Fibroblast of skin of scalp (primary cell): ENCODE measurements at places on chromosomes 4 and X.

- no peak for DNase-seq
Measured at GRCh38 chr4:96380106-96380505, 540.2 kb downstream of the PDHA2 start.

- DNase-seq = no peak
Measured at GRCh38 chr4:5965225-5965624, 53.0 kb downstream of the C4orf50 start.

DNA sequence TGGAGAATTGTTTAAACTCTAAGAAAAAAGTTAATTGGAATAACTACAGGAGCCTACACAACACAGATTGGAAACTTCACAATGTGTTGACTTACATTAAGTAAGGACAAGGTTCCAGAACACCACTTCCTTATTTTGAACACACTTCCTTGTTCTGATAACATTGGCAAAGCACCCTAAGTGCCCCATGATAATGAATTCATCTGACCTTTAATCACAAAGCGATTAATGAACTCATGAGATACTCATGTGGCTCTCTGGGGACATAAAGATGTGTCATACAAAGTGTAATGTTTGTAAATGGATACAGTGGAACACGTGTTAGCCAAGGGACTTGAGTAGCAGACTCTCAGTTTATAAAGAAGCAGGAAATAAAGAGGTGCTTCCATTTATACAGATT, 69.0 kb upstream of the ATOH1 start:
- no peak for DNase-seq

- no peak for DNase-seq
Measured at GRCh38 chr4:3660086-3660927, 105.9 kb upstream of the ADRA2C start.

DNA sequence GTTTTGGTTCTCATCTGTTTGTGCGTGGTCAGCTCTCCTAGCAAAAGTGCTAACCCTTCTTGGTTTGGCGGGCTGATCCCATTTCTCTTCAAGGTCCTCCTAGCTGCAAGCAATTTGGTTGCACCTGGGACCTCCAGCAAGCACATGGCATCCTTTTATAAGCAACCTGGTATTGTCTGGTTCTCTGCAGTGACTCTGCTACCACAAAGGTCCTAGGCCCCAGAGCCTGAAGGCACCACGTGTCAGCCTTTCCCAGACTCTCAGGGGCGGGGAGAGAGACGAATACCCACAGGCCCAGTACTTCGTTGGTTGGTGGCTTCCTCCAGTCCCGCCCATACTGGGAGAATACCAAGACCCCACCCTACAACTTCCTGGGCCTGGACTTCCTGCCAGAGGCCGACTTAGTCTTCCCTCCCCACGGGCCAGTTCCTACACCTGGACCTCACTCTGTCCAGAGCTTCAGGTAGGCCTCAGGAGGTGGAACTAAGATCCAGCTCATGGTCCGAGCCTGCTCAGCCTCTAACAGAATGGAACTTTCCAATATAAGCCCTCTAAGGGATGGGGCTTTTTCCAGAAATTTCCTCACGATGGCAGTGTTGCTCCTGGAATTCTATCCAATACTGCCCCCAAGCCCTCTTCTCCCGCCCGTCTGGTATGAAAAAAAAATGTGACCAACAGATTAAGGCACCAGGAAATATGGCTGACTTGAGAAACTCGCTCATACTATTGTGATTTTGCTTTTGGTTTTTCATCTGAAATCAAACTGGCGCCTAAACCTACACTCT, 192.5 kb upstream of the STK26 start:
- DNase-seq = peak; percentile 66

- no peak for DNase-seq
Measured at GRCh38 chr4:147765121-147765529, 33.2 kb downstream of the ARHGAP10 start.

GRCh38 chr4:122053186-122053585, 98.9 kb upstream of the BLTP1 start:
- no peak for DNase-seq

DNA sequence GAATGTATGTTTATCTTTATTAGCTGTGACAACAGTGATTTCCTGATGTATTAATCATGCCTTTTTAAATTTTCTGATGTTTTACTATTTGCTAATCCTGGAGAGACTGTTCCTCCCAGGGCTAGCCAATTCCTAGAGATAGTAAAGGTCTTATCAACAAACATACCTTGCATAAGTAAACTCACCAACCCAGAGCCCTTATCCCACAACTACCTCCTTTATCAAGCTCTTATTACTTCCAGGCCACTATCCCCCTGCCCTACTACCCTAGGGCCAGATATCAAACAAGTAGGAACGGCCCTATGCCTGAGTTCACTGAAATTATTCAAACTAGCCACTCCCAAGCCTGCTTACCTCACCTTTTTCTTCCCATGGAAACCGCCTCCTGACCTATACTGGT, 58.2 kb upstream of the NPNT start:
- DNase-seq = no peak

- peak; percentile 1 for DNase-seq
Measured at GRCh38 chr4:157204634-157205244, 15.8 kb upstream of the GRIA2 start.
